ENCODE measurements at places on chromosomes 5 and 9. TPM values are rescaled to one million over a fixed set of nuclear protein-coding genes. Genes with fewer than 3 reads are reported as not detected.

The HRH2 gene
- 4.9 TPM for total RNA-seq

The PAEP gene
- not detected for total RNA-seq

DNA sequence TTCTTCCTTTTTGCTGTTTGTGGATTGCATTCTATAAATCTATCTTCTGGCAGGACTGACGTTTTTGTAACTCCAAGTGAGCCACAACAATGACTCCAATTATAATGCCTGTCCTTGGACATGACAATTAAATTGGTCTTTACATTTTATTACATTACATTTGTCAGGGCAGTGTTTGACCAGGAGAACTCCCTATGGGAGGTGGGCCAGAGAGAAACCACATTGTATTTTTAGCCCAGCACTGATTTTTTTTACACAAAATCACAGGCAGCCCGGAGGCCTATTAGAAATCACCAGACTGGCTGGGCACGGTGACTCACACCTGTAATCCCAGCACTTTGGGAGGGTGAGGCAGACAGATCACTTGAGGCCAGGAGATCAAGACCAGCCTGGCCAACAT lies 99.1 kb upstream of the SMC5 start:
- DNase-seq: no peak

GRCh38 chr5:131532031-131532640 lies 102.9 kb downstream of the RAPGEF6 start:
- DNase-seq: no peak

DNA sequence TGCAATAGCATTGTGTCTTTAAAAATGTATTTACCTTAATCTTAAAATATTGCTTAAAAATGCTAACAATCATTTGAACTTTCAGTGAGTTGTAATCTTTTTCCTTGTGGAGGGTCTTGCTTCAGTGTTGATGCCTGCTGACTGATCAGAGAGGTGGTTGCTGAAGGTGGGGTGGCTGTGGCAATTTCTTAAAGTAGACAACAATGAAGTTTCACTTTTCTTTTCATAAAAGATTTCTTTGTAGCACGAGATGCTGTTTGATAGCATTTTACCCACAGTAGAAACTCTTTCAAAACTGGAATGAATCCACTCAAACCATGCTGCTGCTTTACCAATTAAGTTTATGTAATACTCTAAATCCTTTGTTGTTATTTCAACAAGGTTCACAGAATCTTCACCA lies 50.8 kb downstream of the NR3C1 start:
- DNase-seq: no peak

GRCh38 chr5:127290019-127290945 lies at the start of gene MEGF10:
TSS of gene MEGF10 (plus strand) at chr5:127290796. CDS start at chr5:127331309, 40,513 bp downstream.
- no peak for DNase-seq

DNA sequence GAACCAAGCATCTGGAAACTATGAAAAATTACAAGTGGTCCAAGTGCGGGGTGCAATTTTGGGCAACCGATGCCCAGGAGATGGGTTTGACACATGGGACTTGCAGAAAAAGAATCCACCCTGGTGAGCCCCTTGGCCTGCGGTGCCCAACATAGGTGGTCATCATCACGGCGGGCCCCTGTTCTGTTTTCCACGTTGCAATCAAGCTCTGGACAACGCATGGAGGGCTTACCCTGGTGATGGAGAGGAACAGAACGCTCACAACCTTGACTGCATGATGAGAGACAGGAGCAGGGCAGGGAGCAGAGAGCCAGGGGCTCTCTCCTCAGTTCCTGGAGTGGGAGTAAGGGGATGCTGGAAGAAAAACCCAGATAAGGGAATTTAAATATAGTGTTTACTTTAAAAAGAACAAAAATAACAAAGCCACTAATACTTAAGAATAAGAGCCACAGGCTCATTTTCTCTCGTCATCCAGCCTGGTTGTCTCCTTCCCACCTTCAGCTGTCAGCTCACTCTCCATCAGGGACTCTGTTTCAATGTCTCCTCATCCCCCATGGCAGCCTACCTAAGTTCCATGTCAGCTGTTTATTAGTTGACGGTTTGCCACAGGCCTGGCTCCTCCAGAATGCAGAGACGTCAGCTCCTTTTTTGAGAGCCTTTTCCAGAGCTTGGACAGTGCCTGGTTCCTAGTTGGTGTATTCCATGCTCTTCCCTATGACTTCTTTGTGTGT lies 172.1 kb downstream of the GADD45G start:
- no peak for DNase-seq
